ENCODE measurements at places on chromosomes 13 and 19. TPM values are rescaled to one million over a fixed set of nuclear protein-coding genes. Genes with fewer than 3 reads are reported as not detected.

GRCh38 chr19:55613396-55613795 lies 7.9 kb downstream of the ZNF865 start:
- DNase-seq = no peak

DNA sequence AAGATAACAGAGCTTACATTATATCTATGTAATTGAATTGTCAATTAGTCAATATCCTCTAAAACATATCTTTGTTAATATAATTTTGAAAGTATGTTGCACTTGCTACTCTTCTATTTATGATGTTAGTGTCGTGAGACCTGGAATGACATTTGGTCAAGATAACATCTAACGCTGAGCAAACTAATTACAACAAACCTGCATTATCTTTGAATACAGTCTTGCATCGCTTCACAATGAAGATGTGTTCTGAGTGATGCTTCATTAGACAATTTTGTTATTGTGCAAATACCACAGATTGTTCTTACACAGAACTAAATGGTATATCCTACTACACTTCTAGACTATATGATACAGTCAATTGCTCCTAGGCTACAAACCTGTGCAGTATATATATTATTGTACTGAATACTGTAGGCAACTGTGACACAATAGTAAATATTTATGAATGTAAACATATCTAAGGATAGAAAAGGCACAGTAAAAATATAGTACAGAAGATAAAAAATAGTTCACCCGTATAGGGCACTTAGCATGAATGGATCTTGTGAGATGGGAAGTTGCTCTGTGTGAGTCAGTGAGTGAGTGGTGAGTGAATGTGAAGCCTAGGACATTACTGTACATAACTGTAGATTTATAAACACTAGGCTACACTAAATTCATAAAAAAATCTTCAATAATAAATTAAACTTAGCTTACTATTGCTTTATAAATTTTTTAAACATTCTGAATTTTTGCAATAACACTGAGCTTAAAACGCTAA lies 1773.8 kb downstream of the PCDH9 start:
- no peak for DNase-seq

DNA sequence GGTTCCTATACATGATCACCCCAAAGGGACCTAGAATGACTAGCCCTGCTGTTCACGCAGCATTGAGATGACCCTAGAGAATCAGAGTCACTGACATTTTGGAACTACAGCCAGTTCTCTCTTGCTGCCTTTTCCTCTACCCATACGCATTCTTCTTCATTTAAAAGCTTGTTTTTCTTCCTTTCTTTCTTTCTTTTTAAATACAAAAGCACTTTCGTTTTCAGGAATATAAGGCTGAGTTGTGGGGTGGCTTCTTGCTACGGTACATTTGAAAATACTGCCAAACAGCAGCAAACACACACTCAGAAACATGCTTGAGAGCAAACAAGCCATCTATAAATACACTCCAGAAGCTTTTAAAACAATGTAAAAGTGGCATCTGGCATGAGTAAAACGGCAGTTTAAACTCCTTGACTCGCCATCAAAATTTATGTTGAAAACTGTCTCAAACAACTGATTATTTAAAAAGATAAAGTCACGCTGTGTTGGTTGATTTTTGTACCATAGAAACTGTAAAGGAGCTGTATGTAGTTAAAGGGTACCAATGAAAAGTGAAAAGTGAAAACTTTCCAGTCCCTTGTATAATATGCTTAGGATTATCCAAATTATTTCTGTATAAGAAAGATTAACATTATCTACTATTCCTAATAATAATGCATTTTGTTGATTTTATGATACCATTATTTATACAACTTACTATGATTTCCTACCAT lies 95.6 kb downstream of the PCDH9 start:
- DNase-seq = no peak

SIGLEC11 gene
- 0.75 TPM for total RNA-seq

Measured in Right ventricle myocardium superior (tissue), 1 donor.